HT1080 (cell line): ENCODE measurements at places on chromosomes 11 and 22.
A peak's percentile ranks its signal among the peaks of the same experiment; 100 is the strongest.

DNA sequence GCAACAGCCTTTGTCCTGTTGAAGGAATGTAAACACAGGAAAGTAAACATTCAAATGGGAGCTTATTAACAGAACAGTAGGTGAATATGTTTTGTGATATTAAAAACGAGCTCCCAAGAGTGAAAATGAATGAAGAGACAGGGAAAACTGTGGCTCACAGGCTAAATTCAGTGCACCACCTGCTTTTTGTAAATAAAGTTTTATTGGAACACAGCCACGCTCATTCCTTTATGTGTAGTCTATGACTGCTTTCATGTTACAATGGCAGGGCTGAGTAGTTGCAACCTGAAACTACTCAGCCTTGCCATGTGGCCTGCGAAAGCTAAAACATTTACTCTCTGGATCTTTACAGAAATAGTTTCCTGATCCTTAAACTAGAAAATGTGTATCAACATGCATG, 136.9 kb downstream of the MYO18B start:
- no peak for DNase-seq

DNA sequence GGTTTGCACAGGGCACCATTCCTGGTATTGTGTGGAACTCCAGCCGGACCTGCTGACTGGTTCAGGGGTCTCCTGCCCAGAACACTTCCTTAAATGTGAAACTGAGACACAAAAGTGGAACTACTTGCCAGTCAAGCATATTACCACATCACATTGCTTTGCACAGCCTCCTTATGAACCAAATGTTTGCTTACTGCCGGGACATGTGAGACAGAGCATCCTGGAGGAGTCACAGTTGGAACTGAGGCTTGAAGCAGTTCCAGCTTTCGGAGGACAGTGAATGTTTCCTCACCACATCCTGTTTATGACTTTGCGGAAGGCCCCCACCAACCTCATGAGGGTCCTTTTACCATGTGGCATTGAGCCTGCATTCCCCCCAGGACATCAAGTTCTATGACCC, 105.8 kb upstream of the ARHGAP42 start:
- peak; percentile 46 for DNase-seq

- DNase-seq = no peak
These were observed 12.2 kb downstream of the TKFC start for GRCh38 chr11:61345170-61345610.

DNA sequence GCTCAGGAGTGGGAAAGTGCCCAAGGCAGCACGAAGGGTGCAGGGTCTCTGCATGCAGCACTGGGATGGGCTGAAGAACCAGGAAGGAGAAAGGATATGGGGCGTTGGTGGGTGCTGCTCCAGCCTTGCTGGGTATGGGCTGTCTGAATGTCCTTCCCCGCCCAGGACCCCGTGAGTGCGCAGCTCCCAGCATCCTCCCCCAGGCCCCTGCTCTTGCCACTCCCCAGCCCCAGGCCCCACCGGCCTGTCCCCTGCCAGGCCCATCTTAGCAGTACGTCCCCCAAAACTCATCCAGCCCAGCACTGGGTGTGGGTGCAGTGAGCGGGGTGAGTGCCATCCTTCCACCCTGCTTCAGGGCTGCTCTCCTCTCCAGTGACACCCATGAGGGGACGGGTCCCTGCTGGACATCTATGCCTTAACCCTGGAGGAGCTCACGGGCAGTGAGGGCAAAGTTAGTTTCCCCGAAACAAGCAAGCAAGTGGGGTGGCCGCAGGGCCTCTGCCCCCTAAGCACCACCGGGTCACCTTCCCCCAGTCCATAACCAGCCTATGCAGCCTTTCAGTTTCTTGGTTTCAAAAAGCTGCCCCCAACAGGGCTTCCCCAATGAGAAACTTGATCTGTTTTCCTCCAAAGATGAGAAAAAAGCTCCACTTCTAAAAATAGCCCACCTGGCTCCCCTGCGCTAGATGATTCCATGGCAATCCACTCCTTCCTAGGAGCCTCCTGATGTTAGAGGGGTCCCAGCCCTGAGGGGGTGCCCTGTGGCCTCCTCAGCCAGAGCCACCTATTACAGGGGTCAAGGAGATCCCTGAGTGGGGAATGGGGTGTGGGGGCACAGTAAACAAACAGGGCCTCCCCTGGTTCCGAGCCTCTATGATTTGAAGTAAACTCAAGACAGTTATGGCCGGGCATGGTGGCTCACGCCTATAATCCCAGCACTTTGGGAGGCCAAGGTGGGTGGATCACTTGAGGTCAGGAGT, 103.8 kb downstream of the MORC2 start:
- DNase-seq = no peak

GRCh38 chr11:26037716-26038115, 294.2 kb upstream of the ANO3 start:
- no peak for DNase-seq

DNA sequence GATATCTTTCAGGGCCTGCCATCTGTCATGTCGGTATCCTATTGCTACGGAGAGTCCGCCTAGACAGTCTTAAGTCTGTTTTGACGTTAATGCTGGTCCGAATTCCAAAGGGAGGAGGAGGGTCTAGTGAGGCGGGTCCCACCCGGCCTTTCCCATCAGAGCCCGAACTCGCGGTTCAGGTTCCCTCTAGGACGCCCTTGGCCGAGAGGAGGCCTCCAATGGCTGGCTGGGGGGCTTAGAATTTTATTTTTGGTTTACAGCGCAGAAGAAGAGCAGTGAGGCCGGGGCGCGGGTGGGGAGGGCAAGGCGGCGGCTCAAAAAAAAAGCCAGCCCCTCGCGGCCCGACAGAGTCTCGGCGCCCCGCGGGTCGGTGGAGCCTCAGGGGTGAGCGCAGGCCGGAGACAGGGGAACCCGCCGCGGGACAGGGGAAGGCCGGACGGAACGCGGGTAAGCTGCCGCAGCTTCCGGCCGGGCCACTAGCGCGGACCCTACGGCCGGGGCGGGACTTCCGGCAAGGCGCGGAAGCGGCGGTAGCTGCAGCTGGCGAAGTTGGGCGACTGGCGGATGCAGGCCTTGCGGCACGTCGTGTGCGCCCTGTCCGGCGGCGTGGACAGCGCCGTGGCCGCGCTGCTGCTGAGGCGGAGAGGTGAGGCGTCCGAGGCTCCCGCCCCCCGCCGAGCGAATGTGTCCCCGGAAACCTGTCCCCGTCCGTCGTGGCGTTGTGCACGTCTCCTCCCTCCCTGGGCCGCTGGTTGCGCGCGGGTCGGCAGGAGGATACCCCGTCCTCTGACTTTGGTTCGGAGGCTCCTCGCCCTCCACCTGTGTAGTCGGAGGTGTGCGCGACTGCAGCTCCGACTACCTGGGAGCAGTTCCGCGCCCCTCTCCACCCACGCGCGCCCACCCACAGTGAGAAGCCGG, at the start of gene TRMU:
TSS of gene TRMU (plus strand) at position 514 of the 918 bp plus-strand sequence. CDS start at position 565, 51 bp downstream.
- peak; percentile 84 for DNase-seq

GRCh38 chr22:29072193-29072978, 449 bp upstream of the KREMEN1 start:
- DNase-seq = peak; percentile 64

GRCh38 chr11:133832991-133833897, 12.1 kb downstream of the SPATA19 start:
- DNase-seq = no peak

- peak; percentile 23 for DNase-seq
These were observed 93.6 kb downstream of the FEZ1 start for GRCh38 chr11:125402435-125402834.

- DNase-seq = peak; percentile 43
These were observed 7.3 kb upstream of the NCF4 start for GRCh38 chr22:36853407-36854099.

DNA sequence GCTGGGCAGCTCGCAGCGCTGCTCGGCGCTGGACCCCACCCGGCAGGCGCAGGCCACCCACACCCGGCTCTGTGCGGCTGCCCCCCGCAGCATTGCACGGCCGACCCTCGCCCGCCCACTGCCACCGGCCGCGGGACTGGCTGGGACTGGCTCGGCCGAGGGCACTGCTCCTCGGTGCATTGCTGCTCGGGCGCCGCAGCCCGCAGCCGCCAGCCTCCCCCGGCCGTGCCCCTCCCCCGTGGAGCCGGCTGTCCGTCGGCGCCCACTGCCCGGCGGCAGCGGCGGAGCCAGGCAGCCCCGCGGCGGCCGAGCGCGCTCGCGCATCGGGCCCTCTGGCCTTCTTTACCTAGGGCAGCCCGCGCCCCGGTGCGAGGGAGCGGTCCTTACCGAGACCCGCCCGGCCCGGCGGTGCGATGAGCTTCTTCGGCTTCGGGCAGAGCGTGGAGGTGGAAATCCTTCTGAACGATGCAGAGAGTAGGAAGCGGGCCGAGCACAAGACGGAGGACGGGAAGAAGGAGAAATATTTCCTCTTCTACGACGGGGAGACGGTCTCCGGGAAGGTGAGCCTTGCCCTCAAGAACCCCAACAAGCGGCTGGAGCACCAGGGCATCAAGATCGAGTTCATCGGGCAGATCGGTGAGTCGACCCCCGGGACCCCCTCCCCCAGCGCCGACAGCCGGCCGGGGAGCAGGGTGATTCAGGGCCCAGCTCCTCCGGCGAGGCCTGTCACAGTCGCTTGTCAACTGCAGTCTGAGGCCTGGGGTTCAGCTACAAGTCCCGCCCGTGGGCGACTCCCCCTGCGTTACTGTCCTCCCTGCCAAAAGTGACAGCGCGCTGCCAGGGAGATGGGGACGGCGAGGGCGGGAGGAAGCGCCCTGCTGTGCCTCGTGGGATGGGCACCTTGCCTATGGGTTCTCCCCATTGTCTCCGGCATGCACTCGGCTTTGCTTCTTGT, 516 bp downstream of the VPS26B start:
- peak; percentile 19 for DNase-seq

GRCh38 chr11:48001438-48002021, 21.2 kb downstream of the PTPRJ start:
- peak; percentile 35 for DNase-seq

DNA sequence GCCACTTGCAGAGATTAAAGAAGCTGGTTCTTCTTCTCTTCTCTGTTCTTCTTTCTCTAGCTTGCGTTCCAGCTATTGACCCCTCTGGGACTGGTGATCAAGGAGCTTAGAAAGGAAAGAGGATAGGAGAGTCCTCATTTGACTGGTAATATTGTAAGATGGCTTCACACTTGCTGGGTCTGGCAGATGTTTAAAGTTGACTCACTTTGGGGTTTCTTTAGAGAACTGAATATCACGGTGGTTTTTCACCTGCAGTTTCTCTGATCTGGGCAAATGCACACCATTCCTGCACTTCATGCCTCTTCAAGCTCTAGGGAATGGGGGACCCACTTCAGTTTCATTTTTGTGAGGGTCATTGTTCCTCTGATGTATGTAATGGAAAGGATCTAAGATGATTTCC, 41.8 kb upstream of the DEUP1 start:
- no peak for DNase-seq

DNA sequence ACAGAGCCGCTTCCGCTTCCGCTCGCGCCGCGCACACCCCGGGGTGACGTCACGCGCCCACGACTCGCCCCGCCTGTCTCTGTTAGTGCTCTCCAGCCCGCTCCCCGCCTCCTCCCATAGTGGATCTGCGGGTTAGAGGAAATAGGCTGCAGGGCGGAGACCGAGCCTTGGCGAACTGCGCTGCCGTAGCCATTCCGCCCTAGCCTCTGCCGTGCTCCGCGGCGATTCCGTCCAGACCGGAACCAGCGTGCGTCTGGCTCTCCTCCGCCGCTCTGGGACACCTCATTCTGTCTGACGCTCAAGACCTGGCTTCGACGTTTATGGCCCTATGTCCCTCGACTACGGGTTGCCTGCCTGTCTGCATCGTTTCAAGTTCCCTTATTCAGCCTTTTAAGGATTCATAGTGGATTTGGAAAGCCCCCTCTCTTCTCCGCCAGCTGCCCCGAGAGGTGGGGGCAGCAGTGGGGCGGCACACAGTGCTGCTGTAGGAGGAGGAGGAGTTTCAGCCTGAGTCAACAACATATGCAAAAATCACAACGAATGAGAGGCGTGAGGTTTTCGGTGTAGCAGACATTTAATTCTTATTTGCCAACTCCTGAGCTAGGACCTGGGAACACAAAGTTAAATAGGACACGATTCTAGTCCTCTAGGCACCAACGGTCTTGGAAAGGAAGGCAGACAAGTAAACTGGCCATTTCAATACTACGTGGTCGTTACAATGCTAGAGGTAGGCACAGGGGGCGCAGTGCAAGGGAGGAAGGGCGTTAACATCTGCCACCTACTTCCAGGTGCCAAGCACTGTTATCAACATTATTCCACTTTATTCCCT, at the start of gene TAF10:
TSS of gene TAF10 (minus strand) at position 4 of the 829 bp plus-strand sequence. CDS start 27 bp downstream, outside the sequence.
- peak; percentile 95 for DNase-seq

GRCh38 chr11:20000351-20001134, 159.7 kb downstream of the DBX1 start:
- DNase-seq = no peak

- DNase-seq = no peak
These were observed 16.6 kb downstream of the PIH1D2 start for GRCh38 chr11:112057170-112057569.

DNA sequence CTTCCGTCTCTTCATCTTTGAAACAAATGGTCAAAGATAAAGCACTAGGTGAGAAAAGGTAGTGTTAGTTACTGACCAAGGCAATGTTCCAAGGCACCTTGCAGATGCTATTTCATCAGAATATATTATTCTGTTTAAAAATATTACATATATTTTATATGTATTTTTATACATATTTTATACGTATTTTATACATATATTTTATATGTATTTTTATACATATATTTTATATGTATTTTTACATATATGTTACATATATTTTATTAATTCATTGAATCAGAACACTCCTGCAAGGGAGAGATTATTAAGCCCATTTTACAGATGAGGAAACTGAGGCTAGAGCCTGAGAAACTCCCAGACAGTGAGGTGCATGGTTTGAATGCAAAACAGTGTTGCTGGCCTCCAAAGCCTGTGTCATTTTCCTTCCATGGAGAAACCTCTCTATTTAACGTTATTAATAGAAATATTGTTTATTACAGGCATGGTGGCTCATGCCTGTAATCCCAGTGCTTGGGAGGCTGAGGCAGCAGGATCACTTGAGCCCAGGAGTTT, 120.6 kb upstream of the CD82 start:
- DNase-seq = no peak

- DNase-seq = peak; percentile 91
These were observed 77.6 kb downstream of the PACSIN2 start for GRCh38 chr22:42937164-42937843.

DNA sequence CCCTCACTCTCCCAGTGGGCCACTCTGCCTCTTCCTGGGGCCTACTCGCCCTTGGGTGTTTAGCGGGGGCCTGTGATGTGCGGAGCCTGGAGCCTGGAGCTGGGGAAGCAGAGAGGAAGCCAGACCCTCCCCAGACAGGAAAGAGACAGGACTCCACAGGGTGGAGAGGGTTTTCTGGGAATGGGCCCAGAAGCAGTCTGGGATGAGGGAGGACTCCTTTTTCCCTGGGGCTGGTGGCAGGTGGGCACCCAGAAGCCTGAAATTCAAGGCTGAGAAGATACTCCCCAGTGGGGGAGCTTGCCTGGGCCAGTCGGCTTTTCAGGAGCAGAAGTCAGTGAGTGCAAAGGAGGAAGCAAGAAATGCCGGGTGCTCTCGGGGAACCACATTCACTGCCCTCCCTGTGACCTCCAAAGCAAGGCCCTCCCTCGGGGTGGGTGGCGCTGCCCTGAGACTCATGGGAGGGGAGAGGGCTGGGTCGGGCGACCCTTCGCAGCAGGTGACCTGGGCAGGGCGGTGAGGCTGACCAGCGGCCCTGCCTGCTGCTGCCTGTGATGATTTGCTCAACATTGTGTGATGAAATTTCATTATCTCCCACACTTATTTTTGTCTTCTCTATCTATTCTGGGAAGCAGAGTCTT, 1377.4 kb downstream of the BRD1 start:
- no peak for DNase-seq

GRCh38 chr22:50317674-50318073, 9.1 kb downstream of the DENND6B start:
- DNase-seq = no peak
